ENCODE measurements at places on chromosomes 11 and 22. TPM values are rescaled to one million over a fixed set of nuclear protein-coding genes. Genes with fewer than 3 reads are reported as not detected.

GRCh38 chr11:130533871-130534270 lies 85.4 kb downstream of the ADAMTS15 start:
- no peak for DNase-seq

Gene MS4A6E
- not detected for polyA plus RNA-seq

- DNase-seq, result no peak
Measured at GRCh38 chr22:48975316-48975741, 852.3 kb downstream of the BRD1 start.

DNA sequence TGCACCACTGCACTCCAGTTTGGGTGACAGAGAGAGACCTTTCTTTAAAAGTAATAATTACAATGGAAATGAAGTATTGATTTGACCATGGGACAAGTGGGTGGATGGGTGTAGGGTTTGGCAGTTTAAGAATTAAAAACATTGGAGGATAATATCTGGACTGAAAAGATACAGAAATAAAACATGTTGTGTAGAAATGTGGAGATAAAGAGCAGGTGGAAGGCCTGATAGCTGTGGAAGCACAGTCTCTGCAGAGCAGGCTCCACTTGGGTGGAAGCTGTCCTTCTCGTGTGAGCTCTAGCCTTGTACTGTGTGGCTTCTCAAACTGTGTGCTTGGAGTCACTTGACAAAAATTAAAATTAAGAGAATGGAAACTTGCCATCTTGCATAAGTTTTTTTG lies 25.6 kb downstream of the APLP2 start:
- no peak for DNase-seq

Gene OR4A5
- not detected for polyA plus RNA-seq

DNA sequence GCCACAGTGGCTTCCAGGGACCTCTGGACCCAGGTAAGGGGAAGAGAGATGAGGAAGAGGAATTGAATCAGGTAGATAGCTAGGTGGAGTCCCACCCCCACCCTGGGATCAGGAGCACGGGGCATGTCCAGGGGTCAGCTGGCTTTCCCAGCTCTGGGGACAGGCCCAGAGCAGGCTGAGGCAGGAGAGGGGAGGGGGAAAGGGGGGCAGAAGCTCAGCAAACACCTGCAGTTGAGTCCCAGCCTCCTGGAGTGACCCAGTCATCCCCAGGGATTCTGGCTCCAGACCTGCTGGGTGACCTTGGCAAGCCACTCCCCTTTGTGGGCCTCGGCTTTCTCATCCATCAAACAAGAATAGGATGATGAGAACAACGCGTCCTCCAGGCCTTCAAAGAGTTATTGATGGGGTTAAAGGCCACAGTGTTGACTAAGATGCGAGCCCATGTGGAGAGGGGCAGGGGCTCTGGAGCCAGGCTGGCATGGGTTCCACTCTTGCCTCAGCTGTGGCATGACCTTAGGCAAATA lies 16.0 kb downstream of the STARD10 start:
- no peak for DNase-seq

Gene SLC25A18
- polyA plus RNA-seq, result 1.2 TPM

DNA sequence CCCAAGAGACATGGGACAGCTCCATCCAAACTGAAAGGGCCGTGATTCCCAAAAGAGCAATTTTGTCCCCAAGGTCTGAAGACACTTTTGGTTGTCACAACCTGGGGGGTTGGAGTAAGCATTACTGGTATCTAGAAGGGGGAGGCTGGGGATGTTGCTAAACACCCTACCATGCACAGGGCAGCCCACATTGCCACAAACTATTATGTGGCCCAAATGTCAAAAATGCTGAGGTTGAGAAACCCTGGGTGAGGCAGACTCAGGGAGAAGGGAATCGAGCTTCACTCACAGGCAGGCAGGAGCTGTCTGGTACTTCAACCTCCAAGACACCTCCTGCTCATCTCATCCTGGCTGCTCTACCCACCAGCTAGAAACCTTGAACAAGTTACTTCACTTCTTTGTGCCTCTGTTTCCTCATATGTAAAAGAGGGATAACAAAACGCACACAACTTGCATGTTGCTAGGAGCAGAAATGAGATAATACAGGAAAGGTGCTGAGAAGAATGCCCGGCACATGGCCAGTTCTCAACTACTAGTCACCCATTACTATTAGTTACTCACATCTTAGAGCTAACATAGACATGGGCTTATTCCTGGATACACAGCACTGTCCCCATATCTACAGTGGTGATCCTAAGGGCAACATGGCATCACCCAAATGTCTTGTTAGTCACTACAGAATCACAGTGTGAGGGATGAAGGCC lies 8.8 kb downstream of the SERPIND1 start:
- no peak for DNase-seq
